GM23338 (cell line): ENCODE measurements at places on chromosomes 1 and 21.
A peak's percentile ranks its signal among the peaks of the same experiment; 100 is the strongest.

DNA sequence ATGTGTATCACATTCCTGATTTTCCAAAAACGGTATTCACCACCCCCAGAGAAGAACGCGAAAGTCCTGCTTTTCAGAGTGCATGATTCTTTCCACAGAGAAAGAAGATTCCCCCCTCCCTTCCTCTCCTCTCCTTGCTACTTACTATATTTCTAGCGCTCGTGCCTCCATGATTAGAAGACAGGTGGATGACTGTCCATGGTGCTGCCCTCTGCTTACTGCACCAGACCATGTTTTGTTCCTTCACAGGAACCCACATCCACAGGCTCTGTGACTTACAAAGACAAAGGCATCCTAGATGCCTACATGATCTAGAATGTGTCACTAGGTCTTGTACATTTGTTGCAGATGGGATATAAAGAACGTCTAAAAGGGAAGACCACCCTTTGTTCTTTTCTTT is 49.1 kb upstream of the ZNF648 start:
- DNase-seq: no peak

DNA sequence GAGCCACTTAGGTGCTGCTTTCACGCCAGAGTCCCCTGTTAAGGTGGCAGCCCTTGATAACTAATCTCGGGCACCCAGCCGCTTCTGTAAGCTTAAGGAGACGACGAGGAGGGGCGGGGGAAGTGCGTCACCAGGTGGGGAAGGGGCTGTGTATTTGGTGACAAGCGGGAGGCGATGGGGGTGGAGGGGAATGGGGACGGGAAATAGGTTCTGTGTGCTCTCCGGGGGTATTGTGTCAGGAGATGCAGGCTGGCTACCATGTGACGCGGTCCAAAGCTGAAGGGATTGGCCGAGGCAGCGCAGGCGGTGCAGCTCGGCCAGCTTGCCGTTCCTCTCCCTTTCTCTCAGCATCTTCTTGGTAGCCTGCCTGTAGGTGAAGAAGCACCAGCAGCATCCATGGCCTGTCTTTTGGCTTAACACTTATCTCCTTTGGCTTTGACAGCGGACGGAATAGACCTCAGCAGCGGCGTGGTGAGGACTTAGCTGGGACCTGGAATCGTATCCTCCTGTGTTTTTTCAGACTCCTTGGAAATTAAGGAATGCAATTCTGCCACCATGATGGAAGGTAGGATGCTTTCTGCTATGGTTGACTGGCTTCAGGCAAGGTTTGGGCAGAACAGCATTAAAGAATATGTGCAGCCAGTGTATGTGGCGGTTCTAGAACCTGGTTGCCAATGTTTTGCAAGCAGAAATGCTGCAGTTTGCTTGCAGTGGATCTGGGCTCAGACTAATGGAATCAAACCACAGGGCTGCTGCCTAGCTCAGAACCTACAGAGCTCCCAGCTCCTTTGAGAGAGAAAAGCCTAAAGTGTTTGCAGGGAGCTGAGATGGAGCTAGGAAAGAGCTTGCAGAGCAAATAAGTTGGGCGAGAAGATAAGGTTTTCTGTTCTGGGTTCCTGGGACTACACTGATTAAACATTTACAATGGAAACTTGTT is at the start of gene SGIP1:
TSS of gene SGIP1 (plus strand) at position 350 of the 937 bp plus-strand sequence. CDS start at position 556, 206 bp downstream.
- peak; percentile 84 for DNase-seq

GRCh38 chr1:231035799-231036198 is 4.3 kb downstream of the FAM89A start:
- no peak for DNase-seq

- no peak for DNase-seq
Observed at GRCh38 chr1:107817935-107818334, 147.0 kb downstream of the VAV3 start.

DNA sequence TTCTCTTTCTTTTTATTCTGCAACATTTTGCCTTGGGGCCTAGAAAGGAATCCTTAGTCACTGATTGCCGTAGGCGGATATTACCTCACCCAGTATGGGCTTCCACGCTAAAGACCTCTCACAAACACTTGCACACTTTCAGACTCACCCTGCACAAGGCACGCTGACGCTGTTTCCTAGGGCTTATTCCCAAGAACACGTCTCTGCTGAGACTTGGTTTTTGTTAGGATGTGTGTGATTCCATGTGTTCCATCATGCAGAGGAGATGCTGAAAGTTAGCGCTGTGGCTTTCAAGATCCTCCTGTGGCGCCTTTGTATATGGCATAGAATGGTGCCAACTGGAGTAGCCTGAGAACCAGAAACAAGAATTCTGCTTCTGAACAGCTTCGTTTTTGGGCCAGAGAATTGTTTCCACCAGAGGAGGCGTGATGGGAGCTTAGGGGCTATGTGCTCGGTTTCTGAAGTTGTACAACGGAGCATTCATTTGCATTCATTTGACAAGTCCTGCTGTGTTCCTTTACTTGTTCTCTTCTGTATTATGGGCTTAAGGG is 297.0 kb downstream of the DISC1 start:
- no peak for DNase-seq
